ENCODE measurements at places on chromosomes 12 and 14.

- DNase-seq, result no peak
Measured at GRCh38 chr12:195951-196350, 18.0 kb downstream of the SLC6A12 start.

GRCh38 chr12:105332925-105333324 is 2.4 kb downstream of the C12orf75 start:
- DNase-seq, result no peak

DNA sequence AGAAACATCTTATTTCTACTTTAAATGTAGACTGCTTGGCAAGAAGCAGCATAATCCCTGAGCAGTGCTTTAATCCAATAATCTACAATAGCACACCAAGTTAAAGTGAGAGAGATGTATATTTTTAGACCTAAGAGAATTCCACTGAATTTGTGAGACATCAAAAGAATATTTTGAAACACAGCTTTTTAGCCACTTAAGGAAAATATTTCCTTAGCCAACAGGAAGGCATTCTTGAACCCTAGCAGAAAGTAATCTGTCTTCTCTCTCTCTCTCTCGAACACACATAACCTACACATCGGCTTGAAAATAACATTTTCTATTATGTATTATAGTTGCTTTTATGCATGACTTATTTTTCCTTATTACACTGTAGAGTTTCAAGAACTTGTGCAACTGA is 34.0 kb downstream of the KITLG start:
- no peak for DNase-seq

DNA sequence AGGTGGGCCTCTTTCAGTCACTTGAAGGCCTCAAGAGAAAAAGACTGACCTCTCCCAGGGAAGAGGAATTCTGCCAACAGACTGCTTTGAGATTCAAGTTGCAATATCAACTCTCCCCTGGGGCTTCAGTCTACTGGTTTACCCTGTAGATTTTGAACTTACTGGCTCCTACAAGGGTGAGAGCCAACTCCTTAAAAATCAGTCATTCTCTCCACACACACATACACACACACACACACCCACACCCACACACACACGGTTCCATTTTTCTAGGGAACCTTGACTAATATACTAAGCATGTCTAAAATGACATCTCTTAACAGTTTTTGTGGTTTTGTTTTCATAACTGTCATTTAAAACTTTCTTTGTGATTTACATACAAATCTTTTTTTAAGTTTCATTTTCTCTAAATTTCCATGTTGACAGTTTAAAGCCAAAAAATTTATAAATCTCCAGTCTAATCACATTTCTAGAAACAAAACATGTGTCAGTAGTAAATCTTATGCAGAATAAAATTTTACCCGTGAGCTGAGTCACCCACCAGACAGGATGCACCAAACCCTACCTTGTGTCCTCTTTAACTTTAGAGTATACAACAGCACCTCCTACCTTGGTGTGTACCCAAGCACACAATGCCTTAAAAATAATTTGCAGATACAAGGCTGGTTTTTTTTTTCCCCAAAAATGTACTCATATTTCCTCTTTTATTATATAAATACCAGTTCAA is 394.6 kb downstream of the AEBP2 start:
- no peak for DNase-seq

Data from HEK293T (cell line).